B cell (primary cell): ENCODE measurements at places on chromosomes 4 and X.
A peak's percentile ranks its signal among the peaks of the same experiment; 100 is the strongest.

- no peaks in the 10 kb centered on the region for H3K27me3 ChIP-seq
- H3K4me1 ChIP-seq = no peaks in the 10 kb centered on the region
- H3K27ac ChIP-seq = no peak overlapping the region
- DNase-seq = no peak
- H3K4me3 ChIP-seq = no peak overlapping the region
- H3K36me3 ChIP-seq = no peaks in the 10 kb centered on the region
Observed at GRCh38 chr4:172055046-172055445, 241.8 kb downstream of the GALNTL6 start.

GRCh38 chrX:23292988-23293651 is 41.5 kb upstream of the PTCHD1 start:
- H3K27me3 ChIP-seq = no peaks in the 10 kb centered on the region
- no peak overlapping the region for H3K4me3 ChIP-seq
- no peaks in the 10 kb centered on the region for H3K36me3 ChIP-seq
- no peaks in the 10 kb centered on the region for H3K4me1 ChIP-seq

GRCh38 chr4:140343303-140343702 is 30.1 kb upstream of the SCOC start:
- peaks cover 5% of the 10 kb centered on the region for H3K4me1 ChIP-seq
- DNase-seq = no peak
- H3K27ac ChIP-seq = no peak overlapping the region
- no peak overlapping the region for H3K4me3 ChIP-seq

DNA sequence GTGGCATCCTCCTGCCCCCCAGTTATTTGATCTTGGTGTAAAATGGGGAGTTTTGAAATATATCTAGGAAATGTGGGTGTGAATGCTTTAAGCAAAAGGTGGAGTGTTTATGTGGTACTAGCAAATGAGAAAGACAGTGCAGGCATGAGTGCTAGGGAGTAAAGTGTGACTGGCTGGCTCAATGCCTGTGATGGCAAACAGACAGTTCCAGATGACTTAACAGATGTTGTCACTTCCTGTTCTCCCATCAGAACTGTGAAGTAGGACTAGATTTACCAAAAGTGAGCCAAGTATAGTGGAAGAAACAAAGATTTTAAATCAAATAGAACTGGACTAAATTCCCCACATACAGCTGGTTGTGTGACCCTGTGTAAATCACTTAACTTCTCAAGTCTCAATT is 8.4 kb upstream of the AMOT start:
- H3K4me1 ChIP-seq = peaks cover 26% of the 10 kb centered on the region
- no peaks in the 10 kb centered on the region for H3K36me3 ChIP-seq
- H3K27ac ChIP-seq = no peak overlapping the region
- no peak overlapping the region for H3K4me3 ChIP-seq

- no peaks in the 10 kb centered on the region for H3K27me3 ChIP-seq
- peak overlapping the region; percentile 79 for H3K27ac ChIP-seq
- H3K36me3 ChIP-seq = peaks cover 2% of the 10 kb centered on the region
- DNase-seq = peak; percentile 48
Observed at GRCh38 chr4:86938771-86939520, 4.1 kb downstream of the AFF1 start.

DNA sequence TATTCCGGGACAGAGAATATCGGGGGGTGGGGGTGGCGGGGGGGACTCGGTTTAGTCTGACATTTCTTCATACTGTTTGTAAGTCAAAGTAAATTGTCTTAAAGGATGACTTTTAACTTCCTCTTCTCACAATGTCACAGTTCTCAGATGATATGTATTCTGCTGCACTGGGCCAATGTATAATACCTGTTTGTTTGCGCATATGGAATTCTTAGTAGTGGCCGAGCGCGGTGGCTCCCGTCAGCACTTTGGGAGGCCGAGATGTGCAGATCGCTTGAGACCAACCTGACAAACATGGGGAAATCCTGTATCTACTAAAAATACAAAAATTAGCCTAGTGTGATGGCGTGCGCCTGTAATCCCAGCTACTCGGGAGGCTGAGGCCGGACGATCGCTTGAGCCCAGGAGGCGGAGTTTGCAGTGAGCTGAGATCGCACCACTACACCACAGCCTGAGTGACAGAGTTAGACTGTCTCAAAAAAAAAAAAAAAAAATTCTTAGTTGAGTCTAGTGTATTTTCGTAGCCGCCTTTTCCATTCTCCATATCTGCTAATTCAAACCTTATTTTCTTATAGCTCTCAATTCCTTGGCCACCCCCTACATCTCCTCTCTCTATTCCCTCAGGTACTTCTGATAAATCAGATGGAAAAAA is 851 bp downstream of the POLR2B start:
- peak overlapping the region; percentile 91 for H3K4me3 ChIP-seq
- peak overlapping the region; percentile 73 for H3K27ac ChIP-seq
- no peaks in the 10 kb centered on the region for H3K27me3 ChIP-seq
- peaks cover 40% of the 10 kb centered on the region for H3K4me1 ChIP-seq

GRCh38 chr4:57122959-57123358 is 12.8 kb upstream of the IGFBP7 start:
- H3K27me3 ChIP-seq = no peaks in the 10 kb centered on the region
- H3K4me1 ChIP-seq = no peaks in the 10 kb centered on the region
- no peaks in the 10 kb centered on the region for H3K36me3 ChIP-seq
- H3K4me3 ChIP-seq = no peak overlapping the region
- H3K27ac ChIP-seq = no peak overlapping the region
